T-helper 22 cell (primary cell): ENCODE measurements at places on chromosomes 7 and 10.
A peak's percentile ranks its signal among the peaks of the same experiment; 100 is the strongest.

GRCh38 chr7:113086431-113086888 lies at the start of gene GPR85:
TSS of gene GPR85 (minus strand) at chr7:113086827. CDS start at chr7:113084721, 2,106 bp downstream.
- peak; percentile 1 for DNase-seq

- no peak for DNase-seq
Observed at GRCh38 chr7:128919241-128919640, 8.7 kb upstream of the KCP start.

DNA sequence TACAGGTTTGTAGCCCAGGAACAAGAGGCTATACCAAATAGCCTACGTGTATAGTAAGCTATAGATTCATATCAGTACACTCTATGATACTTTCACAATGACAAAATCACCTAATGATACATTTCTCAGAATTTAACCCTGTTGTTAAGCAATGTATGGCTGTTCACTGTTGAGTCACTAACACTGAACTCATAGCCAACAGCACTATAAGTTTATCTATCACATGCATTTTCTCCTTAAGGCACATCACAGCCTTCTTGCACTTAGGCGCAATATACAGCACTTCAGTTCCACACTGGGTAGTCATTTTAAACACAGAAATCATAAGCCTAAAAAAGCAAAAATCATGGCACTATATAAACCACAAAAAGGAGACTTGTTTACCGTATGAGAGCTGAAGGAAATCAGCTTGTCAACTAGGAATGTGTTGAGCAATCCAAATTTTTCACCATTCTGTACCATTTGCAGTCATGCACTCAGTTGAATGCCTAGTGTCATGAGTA lies 45.6 kb downstream of the ZNF438 start:
- no peak for DNase-seq

- no peak for DNase-seq
Observed at GRCh38 chr10:14296065-14296709, 34.5 kb downstream of the FRMD4A start.

GRCh38 chr7:132065989-132066603 lies 509.7 kb upstream of the PODXL start:
- no peak for DNase-seq

DNA sequence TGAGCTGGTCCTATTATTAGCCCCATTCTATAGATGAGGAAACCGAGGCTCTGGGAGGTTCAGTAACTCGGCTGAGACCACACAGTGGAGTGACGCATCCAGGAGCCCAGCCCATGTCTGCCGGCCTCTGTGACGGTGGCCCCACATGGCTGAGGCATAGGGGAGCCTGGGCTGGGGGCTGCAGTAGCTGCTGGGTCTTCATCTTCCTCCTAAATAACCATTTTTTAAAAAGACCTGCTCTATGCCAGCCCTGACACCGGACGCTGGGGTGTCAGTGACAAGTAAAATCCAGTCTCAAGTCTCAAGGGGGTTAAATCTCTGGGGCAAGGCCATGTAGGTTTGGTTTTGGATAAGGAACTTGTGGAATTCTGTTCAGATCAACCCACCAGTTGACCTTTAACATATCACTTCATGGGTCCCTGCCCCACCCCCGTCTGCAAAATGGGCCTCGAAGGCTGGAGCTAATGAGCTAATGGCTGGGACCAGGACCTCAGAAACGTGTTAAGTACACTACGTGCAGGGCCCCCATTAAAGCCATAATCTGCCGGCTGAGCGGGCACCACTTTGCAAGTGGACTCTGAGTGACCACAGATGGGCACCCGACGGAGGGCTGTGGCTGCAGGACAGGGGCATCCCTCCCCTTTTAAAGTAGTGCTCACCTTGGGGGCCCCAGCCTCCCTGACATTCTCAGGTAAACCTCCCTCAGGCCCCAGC lies 136.5 kb upstream of the UNC5B start:
- no peak for DNase-seq
